ENCODE measurements at places on chromosomes 3 and 15.

DNA sequence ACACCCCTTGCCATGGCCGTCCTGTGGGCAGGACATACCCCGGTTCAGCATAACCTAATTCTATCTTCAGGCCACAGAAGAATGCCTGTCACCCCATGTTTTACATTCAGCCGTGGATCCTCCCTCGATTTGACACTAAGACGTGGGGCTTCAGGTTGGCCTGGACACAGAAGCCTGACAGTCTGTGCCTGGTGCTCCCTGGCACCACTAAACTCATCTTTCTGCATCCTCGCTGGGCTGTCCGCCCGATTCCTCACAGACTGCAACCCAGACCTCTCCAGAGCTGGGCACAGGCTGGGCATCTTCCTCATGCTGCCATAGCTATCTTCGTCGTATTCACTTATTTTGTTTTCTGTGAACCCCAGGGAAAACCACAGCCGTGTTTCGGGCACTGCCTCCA, 117.8 kb upstream of the IQSEC1 start:
- DNase-seq, result no peak

DNA sequence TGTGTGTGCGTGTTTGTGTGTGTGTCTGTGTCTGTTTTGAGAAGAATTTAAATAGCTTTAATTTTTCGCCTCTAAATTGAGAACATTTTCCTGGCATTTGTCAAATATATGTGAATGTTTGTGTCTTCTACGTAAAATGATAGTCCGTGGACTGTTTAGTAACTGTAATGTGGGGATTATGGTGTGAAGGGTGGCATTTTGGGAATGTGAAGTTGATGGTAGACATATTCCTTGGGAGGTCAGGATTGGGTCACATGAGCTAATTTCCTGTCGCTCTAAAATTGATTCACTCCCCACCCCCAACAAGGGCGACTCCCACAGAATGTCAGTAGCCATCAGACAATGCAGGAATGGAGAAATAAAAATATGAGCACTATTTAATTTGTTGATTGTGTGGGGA, 107.3 kb downstream of the ITPR1 start:
- no peak for DNase-seq

GRCh38 chr3:31978553-31978952, 2.5 kb downstream of the OSBPL10 start:
- no peak for DNase-seq

GRCh38 chr3:72446218-72447058, 401.8 kb downstream of the SHQ1 start:
- DNase-seq, result peak; percentile 82

- DNase-seq, result peak; percentile 69
These were observed 130.2 kb downstream of the CHSY1 start for GRCh38 chr15:101121511-101122090.

DNA sequence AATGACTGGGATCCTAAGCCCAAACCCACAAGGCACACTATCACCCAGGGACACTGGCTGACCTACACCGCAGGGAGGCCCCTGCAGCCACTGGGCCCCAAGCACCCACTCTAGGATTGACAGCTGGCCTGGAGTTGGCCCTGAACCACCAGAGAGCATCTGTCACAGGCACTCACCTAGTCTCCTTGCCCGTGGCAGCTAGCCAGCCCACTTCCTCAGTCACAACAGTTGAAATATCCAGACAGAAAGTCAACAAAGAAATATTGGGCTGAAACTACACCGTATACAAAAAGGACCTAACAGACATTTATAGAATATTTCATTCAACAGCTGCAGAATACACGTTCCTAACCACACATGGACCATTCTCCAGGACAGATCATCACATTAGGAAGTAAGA, 5.2 kb upstream of the SPINK8 start:
- DNase-seq, result no peak

- peak; percentile 75 for DNase-seq
These were observed 603 bp downstream of the EIF1B start for GRCh38 chr3:40309925-40310695.

Data from activated CD8-positive, alpha-beta memory T cell treated with anti-CD3 and anti-CD28 coated beads, Interleukin-2, amount 50 U/mL, for 48 hours (primary cell).